ENCODE measurements at places on chromosomes 7 and 10.
A peak's percentile ranks its signal among the peaks of the same experiment; 100 is the strongest.

- no peak for DNase-seq
These were observed 5.5 kb upstream of the MNX1 start for GRCh38 chr7:157016024-157016351.

- no peak for DNase-seq
These were observed 374.3 kb downstream of the GRID1 start for GRCh38 chr10:85992324-85992723.

DNA sequence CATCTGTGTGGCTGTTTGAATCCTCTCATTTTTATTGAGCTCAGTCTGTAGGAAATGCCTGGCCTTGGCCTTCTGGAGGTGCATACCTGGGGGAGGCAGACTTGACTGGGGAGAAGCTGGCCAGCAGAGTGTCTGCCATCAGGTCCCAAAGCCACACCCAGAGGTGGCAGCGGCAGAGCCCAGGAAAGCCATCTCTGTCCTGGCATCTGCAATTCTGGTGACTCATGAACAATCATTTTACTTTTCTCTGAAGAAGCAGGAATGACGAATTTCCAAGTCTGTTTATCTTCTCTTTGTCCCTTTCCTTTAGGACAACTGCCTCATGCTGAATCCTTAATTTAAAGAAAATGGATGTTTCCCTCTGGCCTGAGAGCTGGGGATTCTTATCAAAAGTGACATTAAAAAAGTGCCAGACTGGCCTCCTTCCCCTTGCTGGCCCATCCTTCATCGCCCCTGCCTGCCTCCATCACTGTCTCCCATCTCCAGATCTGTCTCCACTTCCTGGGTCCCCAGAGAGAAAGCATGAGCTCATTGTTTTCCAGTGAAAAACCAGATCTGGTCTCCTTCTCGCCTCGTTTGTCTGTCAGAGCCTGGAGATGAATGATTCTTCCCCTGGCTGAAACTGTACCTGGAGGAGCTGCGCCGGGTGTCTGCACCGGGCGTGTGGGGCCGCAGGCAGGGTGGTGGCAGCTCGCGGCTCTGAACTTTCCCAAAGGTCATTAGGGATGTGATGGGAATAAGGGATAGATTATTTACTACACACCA, 124.5 kb downstream of the TMEM178B start:
- DNase-seq, result no peak

- DNase-seq, result no peak
These were observed 150.2 kb upstream of the AUTS2 start for GRCh38 chr7:69448071-69448470.

GRCh38 chr7:152025937-152026890, 740 bp downstream of the GALNT11 start:
- DNase-seq, result no peak

DNA sequence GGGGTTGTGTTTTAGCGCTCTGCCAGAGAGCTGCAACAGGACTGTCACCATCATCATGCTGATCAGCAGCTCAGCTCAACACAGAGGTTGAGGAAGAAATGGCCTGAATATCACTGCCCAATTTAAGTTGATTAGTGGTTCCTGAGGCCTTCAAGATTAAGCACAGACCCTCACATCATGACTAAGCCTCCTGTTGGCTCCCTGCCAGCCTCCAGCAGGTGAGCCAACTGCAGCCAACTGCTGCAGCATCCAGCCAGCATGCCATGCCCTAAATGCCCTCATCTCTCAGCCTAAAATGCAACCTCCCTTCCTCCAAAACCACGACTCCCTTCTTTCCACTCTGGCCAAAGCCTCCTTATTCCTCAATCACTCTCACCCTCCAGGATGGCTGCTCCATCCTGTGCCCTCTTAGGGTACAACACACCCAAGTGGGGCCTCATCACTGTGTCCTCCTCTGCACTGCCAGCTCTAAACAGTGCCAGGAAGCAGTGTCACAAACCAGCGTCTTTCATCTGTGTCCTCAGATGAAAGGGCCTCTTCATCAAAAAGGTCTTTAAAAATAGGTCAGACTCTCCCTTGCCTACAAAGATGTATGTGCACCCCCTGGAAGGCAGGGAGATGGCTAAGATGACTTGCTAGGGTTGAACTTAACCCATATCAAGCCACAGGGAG, 259.3 kb downstream of the ZEB1 start:
- peak; percentile 6 for DNase-seq

GRCh38 chr10:31081937-31082840, 50.5 kb upstream of the ZNF438 start:
- DNase-seq, result no peak
